HEK293T (cell line): ENCODE measurements at places on chromosomes 3 and 15.

DNA sequence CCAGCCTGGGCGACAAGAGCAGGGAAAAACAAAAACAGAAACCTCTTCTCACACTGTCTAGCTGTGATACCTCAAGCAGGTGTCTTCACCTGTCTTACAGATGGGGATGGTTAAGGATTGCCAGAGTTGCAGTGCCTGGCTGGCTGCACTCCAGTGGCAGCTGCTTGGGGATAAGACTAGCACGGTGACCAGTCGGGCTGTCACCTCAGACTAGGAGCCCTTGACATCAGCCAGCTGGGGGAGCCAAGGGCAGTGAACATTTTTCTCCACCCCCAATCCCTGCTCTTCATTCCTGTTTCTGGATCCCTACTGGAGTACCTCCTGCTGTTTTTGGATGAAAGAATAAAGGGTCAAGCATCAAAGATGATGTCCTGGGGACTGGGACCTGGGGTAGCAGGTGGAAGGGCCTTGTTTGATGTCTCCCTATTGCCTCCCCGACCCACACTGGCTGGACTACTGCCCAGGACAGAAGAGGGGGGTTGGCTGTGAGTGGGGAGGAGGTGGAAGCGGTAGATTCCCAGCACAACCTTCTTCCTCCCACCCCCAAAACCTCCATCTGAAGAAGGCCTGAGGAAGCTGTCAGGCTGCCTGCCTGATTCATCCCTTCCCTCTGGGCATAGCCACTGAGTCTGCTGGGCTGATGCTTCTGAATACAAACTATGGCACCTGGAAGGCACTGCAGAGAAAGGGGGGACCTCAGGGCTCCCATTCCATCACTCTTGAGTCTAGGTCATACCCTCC lies 7.0 kb upstream of the CPNE9 start:
- DNase-seq = no peak

GRCh38 chr15:47795864-47796263 lies 78.6 kb downstream of the SEMA6D start:
- no peak for DNase-seq

DNA sequence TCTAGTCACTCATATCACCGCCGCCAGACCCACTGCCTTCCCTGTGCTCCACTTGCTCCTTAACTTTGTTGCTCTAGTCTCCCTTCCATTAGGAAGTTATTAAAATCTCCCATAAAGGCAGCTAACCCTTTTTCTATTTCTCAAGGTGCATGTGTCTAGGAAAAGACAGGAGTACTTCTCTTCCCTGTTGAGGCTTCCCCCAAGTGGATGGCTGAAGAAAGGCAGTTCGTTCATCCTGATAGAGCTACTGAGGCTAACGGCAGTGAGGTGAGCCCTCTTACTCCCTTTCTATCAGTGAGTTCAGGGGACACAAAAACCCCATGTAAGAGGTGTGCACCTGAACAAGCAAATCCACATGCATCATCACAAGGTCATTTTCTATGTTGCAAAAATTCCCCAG lies 397.8 kb downstream of the IGSF11 start:
- peak; percentile 22 for DNase-seq

- no peak for DNase-seq
Measured at GRCh38 chr15:66578286-66578875, 12.6 kb upstream of the LCTL start.

- no peak for DNase-seq
Measured at GRCh38 chr15:52005748-52006701, 13.0 kb upstream of the MAPK6 start.

DNA sequence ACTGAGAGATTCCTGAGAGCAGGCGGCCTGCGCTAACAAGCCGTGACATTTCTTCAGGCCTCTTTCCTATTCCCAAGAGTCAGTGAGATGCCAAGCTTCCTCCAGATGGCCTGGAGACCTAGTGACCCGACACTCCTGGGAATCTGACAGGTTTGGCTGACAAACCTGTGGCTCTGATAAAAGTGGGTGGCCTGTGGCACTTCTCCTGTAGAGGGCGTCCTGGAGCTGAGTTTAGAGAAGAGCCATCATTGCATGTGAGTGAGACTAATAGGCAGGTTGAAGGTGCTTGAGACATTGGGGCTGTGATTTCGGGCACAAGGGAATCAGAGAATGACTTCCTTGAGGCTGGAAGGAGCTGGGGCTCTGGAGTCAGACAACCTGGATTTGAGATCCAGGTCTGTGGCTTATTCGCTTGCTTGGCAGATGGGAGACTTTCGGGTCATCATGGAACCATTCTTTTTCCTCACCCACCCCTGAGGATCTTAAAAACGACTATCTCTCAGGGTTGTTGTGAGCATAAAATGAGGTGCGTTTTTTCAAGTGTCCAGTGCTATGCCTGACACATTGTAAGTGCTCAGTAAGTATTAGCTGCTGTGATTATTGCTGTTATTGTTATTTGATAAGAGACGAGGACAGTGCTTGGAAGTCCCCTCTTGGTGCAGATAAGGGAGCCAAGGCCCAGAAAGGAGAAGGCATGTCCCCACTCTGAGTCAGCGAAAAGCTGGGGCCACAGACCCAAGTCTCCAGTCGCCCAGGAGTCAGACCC lies 77.2 kb downstream of the SCN10A start:
- DNase-seq = peak; percentile 73

GRCh38 chr15:89946681-89947299 lies 34.0 kb upstream of the ARPIN start:
- no peak for DNase-seq

- DNase-seq = no peak
Measured at GRCh38 chr3:105869861-105870755, 1.3 kb upstream of the CBLB start.

GRCh38 chr3:134709561-134710312 lies 58.9 kb upstream of the KY start:
- DNase-seq = no peak

DNA sequence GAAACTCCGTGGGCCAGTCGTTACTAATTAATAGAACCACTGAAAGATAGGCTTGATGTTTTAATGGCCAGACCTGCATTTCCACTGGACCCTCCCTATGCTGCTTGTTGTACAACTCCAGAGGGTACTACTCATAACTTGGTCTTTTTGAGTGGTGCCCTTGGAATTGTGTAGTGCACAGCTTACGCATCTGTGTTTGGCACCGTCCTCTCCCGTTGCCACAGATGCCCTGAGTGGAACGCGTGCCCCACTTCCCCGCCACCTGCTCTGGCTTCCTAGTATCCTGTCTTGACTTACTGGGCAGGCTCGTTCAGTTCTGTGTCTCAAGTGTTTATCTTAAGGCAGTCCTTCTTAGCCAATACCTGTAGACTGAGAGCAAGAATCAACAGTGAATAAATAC lies 78.7 kb downstream of the USP13 start:
- DNase-seq = no peak

- DNase-seq = no peak
Measured at GRCh38 chr15:66063147-66063546, 190.4 kb downstream of the MEGF11 start.

- no peak for DNase-seq
Measured at GRCh38 chr15:101520395-101520794, 30.9 kb upstream of the PCSK6 start.

DNA sequence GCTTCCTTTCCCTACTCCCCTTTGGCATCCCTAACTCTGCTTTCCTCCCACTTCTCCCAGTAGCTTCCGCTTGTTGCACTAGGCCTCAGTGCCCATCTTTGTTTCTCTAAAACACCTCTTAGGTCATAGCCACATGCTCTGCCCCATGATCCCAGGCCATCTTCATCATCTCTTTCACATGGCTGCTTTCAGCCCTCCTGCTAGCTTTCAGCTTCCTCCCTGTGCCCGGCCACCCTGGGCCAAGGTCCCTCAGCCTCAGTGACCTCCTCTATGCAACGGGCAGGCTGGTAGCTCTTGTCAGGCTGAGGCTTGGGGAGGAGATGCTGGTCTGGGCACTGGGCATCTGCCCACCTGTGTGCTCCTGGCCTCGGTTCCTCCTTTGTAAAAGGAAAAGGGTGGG lies 2.3 kb downstream of the PLEKHO2 start:
- DNase-seq = no peak

- DNase-seq = no peak
Measured at GRCh38 chr3:20646425-20646824, 460.4 kb upstream of the SGO1 start.

DNA sequence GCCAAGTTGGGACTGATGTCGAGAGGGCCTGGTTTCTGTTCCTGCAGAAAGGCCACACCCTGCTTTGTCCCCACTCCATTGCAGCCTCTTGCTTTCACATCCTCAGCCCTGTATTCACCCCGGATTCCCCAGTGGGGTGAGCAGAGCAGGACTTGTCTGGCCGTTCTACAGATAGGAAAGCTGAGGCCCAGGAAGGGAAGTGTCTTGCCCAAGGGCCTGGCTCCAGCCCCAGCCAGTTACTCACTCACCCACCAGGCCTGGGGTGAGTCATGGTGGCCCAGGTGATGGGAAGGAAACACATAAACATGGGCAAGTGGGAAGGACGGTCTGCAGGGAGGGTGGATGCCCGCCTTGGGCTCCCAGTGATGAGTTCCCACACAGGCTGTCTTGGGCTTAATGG lies 6.1 kb upstream of the DUSP7 start:
- DNase-seq = no peak

DNA sequence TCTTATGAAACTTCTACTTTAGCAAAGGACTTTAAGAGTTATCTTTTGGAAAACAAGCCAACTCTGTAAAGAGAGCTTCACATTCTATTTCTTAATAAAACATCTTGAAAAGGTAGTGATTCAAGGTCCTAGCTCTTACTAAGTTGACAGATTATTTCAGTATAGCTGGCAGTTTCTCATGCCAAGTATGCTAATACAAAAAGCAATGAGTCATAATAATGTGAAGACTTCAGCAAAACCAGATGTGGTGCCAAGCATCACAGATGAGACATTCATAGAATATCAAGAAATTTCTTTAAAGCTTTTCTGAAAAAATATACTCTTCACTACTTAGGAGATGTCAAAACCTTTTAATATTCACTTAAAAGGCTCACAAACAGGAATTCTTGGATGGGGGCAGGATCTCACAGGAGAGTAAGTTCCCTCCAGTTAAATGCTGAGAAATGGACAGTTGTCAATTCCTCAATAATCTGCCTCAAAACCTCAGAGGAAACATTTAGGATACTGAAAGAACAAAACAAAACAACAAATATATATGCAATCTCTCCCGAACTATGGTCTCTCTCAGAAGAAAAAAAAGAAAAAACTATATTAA lies 45.6 kb downstream of the DCBLD2 start:
- DNase-seq = no peak

- DNase-seq = no peak
Measured at GRCh38 chr3:182491577-182491976, 301.7 kb upstream of the ATP11B start.

DNA sequence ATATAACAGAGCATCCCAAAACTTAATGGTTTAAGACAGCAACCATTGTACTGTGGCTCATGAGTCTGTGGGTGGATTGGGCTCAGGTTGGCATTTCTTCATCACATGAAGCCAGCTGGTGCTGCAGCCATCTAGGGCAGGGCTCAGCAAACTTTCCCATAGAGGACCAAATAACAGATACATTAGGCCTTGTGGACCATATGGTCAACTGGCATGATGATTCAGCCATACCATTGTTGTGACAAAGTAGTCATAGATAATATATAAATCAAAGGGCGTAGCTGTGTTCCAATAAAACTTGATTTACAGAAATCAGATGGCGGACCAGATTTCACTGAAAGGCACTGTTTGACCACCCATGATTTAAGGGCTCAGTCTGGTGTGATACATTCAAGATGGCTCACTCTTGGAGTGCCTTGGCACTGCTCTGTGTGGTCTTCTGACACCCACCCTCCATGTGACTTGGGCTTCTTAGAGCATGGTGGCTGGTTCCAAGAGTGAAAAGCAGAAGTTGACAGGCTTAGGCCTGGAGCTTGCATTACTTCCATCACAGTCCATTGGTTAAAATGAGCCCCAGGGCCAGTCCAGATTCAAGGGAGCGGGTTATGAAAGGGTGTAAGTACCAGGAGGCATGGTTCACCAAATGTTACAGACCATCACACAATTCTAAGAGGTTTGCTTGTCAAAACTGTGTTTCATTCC lies 40.8 kb upstream of the BHLHE40 start:
- DNase-seq = no peak

GRCh38 chr3:39784922-39785321 lies 24.5 kb upstream of the MYRIP start:
- no peak for DNase-seq

DNA sequence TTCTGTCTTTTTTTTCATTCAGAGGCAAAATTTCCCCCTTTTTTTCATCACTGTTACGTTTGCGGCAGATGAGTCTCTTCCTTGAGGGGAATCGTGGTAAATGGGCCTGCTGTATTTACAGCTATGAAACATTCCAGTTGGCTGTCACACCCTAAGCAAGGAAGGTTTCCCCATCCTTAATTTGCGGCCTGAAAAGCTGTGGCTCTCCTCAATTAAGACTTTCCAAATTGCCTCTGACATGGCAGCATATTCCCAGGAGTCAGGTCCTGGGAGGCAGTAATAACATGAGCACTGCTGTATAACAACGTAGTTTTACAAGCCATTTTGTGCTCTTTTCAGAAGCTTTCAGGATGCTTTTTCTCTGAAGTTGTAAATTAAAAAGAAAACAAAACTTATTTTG lies 420.9 kb downstream of the LPP start:
- no peak for DNase-seq

GRCh38 chr3:76694063-76694462 lies 345.8 kb upstream of the ROBO2 start:
- DNase-seq = no peak

GRCh38 chr3:31247063-31247447 lies 285.7 kb upstream of the STT3B start:
- DNase-seq = no peak

- no peak for DNase-seq
Measured at GRCh38 chr3:120200493-120201235, 84.4 kb downstream of the GPR156 start.

DNA sequence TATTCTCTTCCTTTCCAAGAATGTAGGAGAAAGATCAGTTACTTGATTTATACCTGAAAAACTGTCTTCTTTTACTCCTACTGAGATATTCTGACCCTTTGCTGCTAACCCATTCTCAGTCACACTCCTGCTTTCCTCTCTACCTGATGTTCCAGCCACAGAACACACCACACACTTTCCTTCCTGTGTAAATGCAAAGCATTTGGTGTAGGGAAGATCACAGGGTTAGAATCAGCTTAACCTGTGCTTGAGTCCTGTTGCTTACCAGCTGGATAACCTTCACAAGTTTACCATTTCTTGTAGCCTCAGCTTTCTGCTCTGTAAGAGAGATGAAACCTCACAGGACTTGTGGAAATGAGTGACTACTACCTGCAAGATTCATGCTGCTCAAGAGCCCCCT lies 489.8 kb upstream of the GOLIM4 start:
- no peak for DNase-seq

DNA sequence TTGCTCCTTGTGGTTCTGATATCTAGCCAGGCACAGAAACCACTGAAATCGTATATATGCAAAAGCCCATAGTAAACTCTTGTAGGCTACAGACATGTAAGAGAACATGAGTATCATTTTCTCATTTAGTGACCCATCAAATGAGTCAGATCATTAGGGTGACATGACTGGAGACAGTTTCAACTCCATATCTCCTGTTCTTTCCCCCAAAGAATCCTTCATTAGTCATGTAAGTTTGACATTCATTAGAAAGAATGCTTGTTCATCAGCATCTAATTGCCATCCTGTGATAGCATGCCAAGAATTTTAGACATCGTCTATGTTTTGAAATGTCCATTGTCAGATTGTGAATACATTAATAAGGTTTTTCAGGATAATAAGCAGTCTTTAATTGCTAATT lies 264.9 kb upstream of the TPM1 start:
- no peak for DNase-seq
